ENCODE measurements at places on chromosomes 13 and 19.

DNA sequence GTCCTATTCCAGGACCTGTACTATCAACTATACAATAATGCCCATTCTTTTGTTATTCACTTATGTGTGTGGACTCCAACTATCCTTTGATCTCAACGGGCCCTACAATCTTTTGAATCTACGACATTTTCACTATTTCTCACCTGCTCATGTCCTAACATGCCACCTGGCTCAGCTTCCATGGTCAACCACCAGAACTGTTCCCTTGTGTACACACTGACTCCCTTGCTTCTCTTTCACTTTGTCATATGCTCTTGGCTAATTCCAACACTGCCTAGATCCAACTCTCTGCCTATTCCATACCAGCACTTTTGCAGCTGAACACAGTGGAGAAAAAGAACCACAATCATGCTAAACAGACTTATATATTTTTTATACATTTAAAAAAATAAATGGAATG lies 53.1 kb downstream of the MICU2 start:
- no peak for DNase-seq

DNA sequence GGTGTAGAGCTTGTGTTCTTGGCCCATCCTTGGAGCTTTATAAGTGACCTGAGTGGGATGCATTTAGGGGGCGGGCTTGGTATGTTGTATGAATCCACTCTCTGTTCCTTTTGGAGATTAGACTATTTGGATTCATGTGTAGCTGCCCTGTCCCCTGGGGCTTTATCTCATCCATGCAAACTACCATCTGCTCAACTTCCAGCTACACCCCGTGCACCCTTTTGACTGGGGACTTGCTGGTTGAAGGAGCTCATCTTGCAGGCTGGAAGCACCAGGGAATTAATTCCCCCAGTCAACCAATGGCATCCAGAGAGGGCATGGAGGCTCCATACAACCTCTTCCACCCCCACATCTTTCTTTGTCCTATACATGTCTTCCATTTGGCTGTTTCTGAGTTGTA lies 6.1 kb downstream of the CLEC4M start:
- DNase-seq, result no peak

- DNase-seq, result no peak
Measured at GRCh38 chr13:26007261-26008125, 44.3 kb downstream of the SHISA2 start.

DNA sequence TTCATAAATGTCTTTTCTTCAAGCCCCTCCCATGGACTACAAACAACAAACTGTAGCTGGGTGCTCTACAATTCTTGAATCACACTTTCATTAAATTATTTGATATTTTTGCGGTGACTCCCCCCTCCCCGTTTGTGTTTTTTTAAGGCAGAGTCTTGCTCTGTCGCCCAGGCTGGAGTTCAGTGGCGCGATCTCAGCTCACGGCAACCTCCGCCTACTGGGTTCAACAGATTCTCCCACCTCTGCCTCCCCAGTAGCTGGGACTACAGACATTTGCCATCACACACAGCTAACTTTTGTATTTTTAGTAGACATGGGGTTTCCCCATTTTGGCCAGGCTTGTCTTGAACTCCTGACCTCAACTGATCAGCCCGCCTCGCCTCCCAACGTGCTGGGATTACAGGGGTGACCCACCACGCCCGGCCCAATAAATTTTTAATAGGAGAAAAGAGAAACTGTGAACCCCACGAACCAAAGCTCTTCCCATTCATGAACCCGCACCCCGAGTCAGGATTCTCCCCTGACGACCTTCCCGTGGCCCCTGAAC lies 703 bp downstream of the ZNF506 start:
- DNase-seq, result no peak

GRCh38 chr13:72100339-72100738 lies 233.3 kb upstream of the DACH1 start:
- DNase-seq, result no peak

DNA sequence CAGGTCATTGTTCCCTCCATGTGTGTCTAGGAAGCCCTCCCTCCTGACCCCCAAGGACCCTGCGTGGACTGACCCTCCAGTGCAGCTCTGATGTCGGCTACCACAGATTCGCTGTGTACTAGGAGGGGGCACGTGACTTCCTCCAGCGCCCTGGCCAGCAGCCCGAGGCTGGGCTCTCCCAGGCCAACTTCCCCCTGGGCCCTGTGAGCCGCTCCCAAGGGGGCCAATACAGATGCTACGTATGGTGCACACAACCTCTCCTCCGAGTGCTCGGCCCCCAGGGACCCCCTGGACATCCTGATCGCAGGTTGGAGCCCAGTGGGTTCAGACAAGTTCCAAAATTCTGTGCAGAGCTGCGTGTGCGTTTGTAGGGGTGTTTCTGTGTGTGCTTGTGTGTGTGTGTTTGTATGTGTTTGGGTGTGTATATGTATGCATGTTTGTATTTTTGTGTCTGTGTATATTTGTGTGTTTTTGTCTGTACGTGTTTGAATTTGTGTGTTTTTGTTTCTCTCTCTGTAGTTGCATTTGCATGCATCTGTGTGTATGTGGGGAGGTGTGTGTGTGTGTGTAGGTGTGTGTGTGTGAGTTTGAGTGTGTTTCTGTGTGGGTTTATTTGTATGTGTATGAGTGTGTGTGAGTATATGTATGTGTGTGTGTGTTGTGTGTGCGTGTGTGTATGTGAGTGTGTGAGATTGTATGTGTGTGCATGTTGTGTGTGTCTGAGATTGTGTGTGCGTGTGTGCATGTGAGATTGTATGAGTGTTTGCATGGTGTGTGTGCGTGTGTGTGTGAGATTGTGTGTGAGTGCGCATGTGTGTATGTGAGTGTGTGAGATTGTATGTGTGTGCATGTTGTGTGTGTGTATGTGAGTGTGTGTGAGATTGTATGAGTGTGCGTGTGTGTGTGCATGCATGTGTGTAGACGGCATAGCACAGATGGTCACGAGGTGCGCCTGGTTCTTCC lies 21.4 kb upstream of the LILRA2 start:
- DNase-seq, result no peak

GRCh38 chr19:35306473-35307246 lies 14.7 kb downstream of the MAG start:
- no peak for DNase-seq
